ENCODE measurements at places on chromosomes 4 and X.
A peak's percentile ranks its signal among the peaks of the same experiment; 100 is the strongest.

GRCh38 chr4:47469951-47470350 lies 6.4 kb upstream of the COMMD8 start:
- DNase-seq: no peak

- no peak for DNase-seq
Observed at GRCh38 chr4:61827907-61828391, 627.8 kb downstream of the ADGRL3 start.

DNA sequence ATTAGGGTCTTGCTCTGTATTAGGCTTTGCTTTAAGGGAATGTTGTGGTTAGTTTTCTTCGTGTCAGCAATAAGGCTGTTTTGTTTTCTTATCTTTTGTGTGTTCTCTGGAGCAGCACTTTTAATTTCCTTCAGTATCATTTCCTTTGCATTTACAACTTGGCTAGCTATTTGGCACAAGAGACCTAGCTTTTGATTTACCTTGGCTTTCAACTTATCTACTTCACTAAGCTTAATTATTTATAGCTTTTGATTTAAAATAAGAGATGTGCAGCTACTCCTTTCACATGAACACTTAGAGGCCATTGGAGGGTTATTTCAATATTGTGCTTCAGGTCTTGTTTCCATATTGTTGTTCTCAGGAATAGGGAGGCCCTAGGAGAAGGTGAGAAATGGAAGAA lies 68.2 kb downstream of the FAT4 start:
- DNase-seq: no peak

DNA sequence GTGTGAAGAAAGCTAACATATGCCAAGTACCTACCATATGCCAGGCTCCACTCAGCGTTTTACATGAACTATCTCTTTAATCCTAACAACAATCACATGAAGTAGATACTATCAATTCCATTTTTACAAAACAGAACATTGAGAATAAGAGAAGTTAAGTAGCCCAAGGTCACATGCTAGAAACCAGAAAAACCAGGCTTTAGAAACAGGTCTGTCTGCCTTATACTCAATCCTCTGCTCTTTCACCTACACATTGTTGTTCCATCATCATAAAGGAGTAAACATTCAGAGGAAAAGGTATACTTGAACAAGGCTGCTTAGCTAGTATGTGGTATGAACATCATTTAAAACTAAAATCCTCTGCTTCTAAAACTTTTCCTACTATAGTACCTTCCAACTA lies 42.1 kb downstream of the WDFY3 start:
- no peak for DNase-seq

GRCh38 chrX:72255445-72255844 lies 16.6 kb upstream of the ERCC6L start:
- no peak for DNase-seq

- no peak for DNase-seq
Observed at GRCh38 chrX:105241056-105241455, 20.6 kb upstream of the TEX13A start.

- no peak for DNase-seq
Observed at GRCh38 chrX:120732461-120732860, 102.6 kb upstream of the C1GALT1C1 start.

- DNase-seq: no peak
Observed at GRCh38 chr4:147418226-147418625, 62.7 kb upstream of the EDNRA start.

DNA sequence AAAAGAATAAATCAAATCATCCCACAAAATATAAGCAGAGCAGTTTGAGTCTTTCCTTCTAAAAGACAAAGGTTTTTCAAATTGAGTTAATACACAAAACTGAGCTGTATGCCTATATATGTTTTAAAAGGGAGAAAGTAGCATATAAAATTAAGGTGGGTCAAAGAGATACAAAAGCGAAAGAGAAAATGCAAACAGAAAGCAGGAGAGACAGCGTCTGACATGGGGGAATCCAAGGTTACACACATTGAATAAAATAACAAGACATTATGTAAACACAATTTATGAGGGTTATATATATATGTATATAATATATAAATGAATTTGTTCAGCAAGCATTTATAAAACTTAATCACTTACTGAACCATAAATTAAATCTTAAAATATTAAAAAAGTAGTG lies 276.1 kb upstream of the LCORL start:
- no peak for DNase-seq

GRCh38 chr4:184400891-184401290 lies 73.5 kb downstream of the IRF2 start:
- no peak for DNase-seq

DNA sequence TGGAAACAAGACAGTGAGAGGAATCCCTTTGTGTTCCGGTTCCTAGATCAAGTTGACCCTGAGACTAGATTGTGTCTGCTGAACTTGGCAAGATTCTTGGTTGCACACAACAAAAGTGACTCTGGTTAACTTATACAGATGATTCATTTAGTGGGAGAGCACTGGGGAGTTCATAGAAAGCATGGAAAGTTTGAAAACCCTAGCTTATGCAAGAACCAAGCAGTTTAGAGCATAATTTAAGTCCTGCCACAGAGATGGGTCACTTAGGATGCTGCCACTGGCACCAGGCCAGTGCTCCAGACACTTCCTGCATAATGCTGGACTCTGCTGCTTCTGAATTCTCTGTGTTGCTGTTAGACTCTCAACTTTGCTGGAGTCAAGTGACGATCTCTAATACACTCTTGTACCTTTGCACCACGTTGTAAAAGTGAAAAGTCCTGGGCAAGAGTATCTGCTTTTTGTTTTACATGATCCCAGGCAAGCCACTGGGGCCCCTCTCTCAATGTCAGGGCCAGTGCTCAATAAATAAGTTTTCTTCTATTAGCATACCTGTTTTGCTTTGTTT lies 12.7 kb upstream of the DCUN1D4 start:
- no peak for DNase-seq

GRCh38 chrX:151745651-151746050 lies 11.1 kb downstream of the CNGA2 start:
- DNase-seq: no peak

- no peak for DNase-seq
Observed at GRCh38 chrX:65933085-65933589, 106.7 kb downstream of the VSIG4 start.

- no peak for DNase-seq
Observed at GRCh38 chr4:66297703-66298102, 627.4 kb upstream of the EPHA5 start.

- DNase-seq: no peak
Observed at GRCh38 chr4:105461221-105461620, 12.6 kb downstream of the PPA2 start.

- no peak for DNase-seq
Observed at GRCh38 chr4:30948653-30949052, 228.5 kb downstream of the PCDH7 start.

GRCh38 chrX:108359806-108360602 lies 78.2 kb downstream of the COL4A6 start:
- DNase-seq: no peak

- DNase-seq: no peak
Observed at GRCh38 chr4:80196922-80197573, at the start of gene PRDM8. TSS of gene PRDM8 (plus strand) at chr4:80197503. CDS start at chr4:80200081, 2,578 bp downstream.

GRCh38 chr4:98260047-98260578 lies 1.1 kb upstream of the RAP1GDS1 start:
- peak; percentile 29 for DNase-seq
